ENCODE measurements at places on chromosomes 11 and 22.
A peak's percentile ranks its signal among the peaks of the same experiment; 100 is the strongest.

DNA sequence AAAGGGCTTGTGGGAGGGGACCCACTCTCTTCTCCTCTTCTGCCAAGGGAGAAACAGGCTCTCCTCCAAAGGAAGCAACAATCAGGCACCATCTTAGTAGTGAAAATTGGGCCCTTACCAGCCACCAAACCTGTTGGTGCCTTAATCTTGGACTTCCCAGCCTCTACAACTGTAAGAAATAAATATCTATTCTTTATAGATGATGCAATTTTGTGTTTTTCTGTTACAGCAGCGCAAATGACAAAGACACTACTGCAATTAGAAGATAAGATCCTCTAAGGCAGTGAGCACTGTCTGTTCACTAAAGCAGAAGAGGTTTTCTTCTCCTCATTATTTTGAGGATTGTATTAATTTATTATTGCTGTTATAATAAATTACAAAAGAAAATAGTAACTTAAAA, 691.4 kb upstream of the CCDC179 start:
- DNase-seq, result no peak

DNA sequence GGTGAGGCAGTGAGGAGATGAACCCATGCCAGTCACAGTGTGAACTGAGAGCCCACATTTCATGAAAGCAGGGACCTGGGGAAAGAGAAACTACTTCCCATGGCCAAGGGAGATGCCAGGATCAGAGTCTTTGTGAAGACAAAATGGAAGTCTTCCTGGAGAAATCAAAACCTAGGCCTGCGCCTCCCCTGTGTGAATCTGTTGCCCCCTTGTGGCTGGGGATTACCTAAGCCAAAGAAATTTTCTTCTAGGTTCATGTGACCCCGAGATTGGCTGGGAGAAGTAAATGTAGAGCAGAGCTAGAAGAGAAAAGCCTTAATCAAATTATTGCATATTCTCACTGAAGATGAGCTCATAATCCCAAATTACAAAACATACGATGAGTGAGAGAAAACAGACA, 1075.3 kb downstream of the TBC1D22A start:
- DNase-seq, result no peak

GRCh38 chr11:134471087-134471715, 59.2 kb upstream of the B3GAT1 start:
- DNase-seq, result peak; percentile 53

DNA sequence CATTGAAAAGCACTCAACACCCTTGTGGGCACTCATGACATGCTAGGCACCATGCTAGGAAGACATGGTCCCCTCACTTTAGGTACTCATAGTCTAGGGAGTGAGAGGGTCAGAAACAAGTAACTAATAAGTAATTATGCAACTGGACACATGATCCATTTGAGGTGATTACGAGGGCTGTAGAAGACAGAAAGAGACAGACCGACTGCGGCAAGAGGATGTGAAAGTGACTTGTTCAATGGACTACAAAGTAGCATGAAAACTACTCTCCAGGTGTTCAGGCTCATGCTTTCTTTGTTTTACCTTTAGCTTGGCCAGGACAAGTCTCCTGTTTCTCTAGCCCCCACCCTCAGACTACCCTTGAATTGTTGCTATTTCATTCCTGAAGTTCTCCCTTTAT, 310.8 kb upstream of the SORL1-AS1 start:
- DNase-seq, result no peak

- DNase-seq, result no peak
Measured at GRCh38 chr11:10414181-10414580, 40.9 kb upstream of the AMPD3 start.

- no peak for DNase-seq
Measured at GRCh38 chr11:43908683-43909082, 28.1 kb downstream of the ALKBH3 start.

DNA sequence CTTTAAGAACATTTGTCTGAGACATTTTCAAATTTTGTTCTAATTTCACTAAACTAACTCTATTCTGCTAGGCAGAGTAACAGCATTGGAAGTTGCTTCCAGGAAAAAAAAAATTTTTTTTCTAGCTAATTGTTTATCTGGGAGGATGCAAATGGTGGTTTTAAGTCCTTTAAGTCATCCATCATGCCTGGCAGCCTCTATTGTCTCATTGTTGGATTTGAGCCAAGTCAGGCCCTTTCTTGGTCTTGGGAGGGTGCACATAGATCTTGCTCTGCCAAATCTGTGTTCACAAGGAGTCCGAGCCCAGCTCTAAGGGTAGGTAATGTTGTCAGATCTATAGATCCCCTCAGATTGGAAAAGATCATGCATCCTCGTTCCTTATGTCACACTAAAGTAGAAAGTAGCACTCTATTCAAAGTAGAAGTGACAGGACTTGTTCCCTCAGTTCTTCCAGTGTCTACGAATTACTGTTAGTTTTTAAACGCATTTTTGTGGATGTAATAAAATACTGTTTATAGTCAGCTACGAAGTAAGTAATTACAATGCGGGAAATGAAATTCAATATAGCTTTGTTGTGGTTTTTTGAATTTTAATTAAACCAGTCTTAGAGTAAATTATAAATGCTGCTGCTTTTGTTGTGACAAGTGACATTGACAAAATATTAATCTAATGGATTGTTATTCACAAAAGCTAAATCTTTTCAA, 166.0 kb upstream of the RASSF10 start:
- peak; percentile 78 for DNase-seq

DNA sequence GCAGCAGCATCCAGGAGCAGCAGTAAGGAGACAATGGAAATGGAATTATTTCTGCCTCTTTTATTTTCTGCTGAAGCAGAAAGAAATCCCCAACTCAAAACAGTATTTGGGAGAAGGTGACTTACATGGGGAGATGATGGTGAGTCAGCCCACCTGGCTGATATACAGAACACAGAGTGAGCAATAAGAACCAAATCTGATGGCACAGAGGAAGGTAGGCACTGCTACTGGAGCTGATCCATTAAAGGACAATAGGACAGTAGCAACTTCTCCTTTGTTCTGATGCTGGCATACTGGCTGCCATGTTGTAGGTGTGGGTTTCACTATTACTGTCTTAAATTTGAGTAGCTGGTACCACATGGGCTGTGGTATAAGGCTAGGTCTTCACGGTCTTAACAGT, 45.2 kb downstream of the CLPB start:
- no peak for DNase-seq

DNA sequence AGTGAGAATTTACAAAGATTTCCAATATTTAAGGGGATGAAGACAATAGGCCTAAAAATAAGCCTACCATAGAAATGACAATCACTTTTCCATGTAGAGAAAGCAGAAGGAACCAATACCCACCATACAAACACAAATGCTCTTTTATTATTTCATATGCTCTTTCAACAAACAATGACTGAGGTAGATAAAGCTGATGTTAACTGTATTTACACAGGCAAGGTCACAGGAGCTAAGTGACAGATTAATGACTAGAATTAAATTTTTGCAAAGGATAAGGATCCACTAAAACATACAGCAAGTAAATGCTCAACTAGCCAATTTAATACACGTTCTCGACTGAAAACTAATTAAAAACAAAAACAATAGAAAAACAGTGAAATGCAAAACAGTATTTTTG, 34.2 kb downstream of the PICALM start:
- DNase-seq, result no peak

GRCh38 chr11:75547617-75548058, 14.4 kb upstream of the SERPINH1 start:
- DNase-seq, result peak; percentile 86

- DNase-seq, result no peak
Measured at GRCh38 chr22:27650572-27650971, 151.0 kb downstream of the MN1 start.

- no peak for DNase-seq
Measured at GRCh38 chr11:123416566-123416965, 13.5 kb upstream of the GRAMD1B start.

DNA sequence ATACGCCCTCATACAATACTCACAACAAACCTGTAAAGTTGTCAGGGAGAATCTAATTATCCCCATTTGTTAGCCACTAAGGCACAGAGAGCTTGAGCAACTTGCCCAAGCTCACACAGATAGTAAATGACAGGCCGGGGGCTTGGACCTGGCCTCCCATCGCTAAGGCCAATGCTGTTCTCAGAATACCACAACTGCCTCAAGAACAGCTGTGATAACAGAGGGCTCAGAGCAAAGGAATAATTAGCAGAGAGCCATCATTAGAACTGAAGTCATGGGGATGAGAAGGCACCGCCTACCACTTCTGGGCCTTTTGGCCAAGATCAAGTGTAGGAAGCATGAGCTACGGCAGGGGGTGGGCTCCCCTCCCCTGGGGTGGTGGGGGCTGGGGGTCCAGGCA, 98.6 kb downstream of the FEZ1 start:
- no peak for DNase-seq

GRCh38 chr22:23219822-23220484, 39.6 kb downstream of the BCR start:
- DNase-seq, result no peak

DNA sequence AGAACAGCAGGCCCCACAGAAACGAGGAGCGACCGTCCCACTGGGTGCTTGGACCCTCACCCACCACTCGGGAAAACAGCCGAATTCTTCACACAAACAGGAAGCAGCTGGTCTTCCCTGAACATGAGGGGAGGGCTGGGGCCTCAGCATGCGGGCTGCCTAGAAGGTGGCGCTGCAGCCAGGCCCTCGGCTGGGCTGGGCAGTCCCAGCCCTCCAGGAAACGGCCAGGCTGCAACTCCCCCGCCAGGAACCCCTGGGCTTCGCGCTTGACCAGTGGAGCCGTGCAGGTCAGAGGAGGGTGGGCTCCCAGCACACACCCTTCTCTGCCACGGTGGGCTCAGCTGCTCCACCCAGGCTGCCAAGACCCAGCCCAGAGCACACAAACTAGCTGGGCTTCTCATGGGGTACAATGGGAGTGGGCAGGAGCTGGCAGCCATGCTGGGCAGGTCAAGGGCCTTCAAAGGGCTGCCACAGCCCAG, 29.6 kb downstream of the IGF2 start:
- no peak for DNase-seq

DNA sequence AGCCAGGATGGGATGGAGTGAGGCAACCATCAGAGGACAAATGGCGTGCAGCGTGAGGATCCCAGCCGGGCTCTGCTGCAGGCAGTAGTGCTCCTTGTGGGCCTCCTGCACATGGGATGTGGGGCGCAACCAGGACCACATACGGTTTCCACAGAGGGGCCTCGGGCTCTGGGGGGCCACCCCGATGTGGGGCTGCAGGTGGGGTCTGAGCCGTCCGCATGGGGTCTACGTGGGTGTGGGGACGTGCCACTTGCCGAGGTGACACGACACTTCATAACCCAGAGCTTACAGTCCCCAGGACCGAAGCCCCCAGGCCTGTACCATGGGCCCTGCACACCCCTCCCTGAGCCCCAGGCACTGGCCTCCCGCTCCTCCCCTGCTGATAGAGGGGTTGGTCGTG, 10.8 kb downstream of the TTLL8 start:
- DNase-seq, result no peak

DNA sequence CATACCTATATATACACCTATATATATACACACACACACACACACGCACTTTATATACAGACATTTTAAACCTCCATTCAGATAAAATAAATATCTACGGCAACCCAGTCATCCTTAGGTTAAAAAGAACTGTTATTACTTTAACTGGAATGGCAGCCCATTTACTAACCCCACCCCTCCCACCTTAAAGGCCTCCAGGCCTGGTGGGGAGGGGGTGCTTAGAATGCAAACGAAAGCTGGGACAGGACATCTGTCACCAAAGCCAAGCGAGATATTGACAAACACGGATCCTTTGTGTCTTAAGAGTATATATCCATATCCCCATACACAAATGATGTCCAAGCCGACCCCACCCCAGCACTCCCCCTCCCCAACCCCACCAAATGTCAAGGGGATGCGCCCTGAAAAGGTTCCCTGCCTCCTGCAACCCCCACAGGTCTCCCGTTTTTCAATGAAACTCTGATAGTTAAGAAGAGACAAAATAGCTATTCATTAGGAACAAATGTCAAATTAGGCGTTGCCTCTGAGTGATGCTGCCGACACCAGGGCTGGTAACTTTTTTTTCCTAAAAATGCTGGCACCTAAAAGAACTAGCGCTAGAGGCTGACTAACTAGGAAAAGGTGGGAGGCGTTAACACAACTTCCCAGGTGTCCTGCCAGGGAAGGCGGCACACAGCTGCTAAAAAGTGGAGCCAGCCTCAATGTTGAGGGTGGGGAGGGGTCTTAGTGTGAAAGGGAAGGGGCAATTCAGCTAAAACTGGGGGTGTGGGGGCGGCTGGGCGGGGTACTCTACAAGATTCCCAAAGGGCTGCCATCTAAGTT, 5.6 kb downstream of the MN1 start:
- peak; percentile 54 for DNase-seq
